Activated CD4-positive, alpha-beta T cell treated with anti-CD3 and anti-CD28 coated beads, Interleukin-2, Interleukin-4, amounts not matched to agents 100 ng/mL and 50 ng/mL, durations not matched to agents 16 hours and 8 hours (primary cell): ENCODE measurements at places on chromosomes 12 and 14.

- no peak for DNase-seq
These were observed 27.8 kb downstream of the GPHB5 start for GRCh38 chr14:63290741-63291430.

DNA sequence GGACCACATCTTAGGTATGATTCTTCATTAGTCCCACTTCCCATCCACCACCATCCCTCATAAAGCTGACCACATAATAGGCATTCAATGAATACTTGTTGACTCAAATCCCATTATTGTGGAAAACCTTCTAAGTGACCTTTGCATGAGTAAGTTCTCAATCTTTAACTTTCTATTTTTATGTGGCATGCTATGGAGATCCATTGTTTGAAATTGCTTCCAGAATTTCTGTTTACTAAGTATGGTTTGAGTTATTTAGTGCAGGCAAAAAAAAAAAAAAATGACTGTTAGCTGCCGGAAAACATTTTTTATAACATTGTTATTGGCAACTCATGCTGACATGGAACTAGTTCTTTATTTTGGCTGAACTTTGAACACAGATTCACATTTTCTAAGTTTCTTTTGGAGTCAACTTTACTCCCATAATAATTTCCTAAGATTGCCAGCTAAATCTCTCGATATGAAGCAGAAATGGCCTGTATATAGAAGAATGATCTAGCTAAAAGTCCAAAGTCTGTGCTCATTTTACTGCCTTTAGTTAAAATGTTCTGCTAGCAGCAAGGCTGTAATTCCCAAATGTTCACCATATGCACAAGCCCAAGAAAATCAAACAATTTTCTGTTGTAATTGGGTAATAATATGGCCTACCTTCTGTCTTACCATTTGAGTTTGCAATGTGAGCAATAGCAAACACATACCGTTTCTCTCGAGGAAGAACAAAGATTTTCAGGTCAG lies 77.9 kb downstream of the PTGER2 start:
- DNase-seq: no peak

GRCh38 chr14:68391311-68392014 lies 401.4 kb downstream of the ZFP36L1 start:
- no peak for DNase-seq

- DNase-seq: no peak
These were observed 10.3 kb upstream of the SLCO1B3 start for GRCh38 chr12:20800160-20800559.

- no peak for DNase-seq
These were observed 17.7 kb upstream of the SERPINA4 start for GRCh38 chr14:94543449-94544124.

DNA sequence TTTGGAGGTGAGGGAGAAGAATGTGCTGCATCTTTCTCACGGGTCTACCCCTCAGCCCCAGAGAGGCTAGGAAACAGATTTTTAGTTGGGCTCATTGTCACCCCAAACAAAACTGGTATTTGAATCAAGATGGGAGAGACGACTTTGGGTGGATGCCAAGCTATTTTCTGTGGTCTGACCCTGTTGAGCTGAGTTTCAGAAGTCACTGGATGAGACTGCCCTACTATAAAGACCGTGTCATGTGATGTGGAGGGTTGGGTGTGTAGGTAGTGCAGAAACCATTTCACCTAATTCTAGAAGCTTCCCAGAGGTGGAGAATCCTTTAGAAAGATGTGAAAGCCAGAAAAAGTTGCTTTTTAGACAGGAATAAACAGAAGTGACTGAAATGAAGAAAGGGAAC lies 60.2 kb downstream of the IFT43 start:
- no peak for DNase-seq

GRCh38 chr12:66239295-66239694 lies 50.3 kb downstream of the IRAK3 start:
- no peak for DNase-seq

- no peak for DNase-seq
These were observed 72.5 kb downstream of the ACSS3 start for GRCh38 chr12:81150382-81150781.

- no peak for DNase-seq
These were observed 328.1 kb downstream of the BCL11B start for GRCh38 chr14:98943907-98944306.

- peak; percentile 5 for DNase-seq
These were observed 8.5 kb downstream of the KRT85 start for GRCh38 chr12:52358575-52359350.

- no peak for DNase-seq
These were observed 466.9 kb upstream of the RGS6 start for GRCh38 chr14:71465316-71465715.
